NCI-H1417 (cell line): ENCODE measurements at places on chromosomes 7 and 10.
A peak's percentile ranks its signal among the peaks of the same experiment; 100 is the strongest.

DNA sequence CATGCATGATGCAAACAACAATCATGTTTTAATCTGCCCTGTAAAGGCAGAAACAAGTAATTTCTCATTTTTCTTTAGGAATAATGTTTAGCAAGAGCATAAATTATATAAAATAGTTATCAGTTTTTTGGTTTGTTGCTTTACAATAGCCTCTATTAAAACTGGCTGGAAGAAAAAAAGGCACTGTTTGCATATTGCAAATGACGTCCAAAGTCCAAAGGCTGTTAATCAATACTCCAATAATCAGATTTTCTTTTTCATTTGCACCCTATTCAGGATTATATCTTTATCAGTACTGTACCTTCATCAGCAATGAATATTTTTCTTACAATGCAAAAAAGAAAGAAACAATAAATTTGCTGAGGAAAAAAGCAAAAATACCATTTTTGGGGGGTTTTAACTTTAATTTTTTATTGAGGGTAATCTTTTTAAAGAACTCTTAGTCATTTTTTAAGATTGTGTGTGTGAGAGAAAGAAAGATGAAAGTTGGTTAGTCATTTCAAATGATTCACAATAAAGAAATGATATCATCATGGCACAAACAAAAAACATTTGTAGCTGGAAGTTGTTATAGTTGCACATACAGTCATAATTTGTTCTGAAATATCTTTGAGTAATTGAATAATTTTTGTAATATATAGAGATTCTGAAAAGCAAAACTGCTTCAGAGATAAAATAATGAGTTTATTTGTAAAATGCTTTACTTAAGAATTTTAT is 44.4 kb upstream of the AKR1C2 start:
- DNase-seq = no peak

DNA sequence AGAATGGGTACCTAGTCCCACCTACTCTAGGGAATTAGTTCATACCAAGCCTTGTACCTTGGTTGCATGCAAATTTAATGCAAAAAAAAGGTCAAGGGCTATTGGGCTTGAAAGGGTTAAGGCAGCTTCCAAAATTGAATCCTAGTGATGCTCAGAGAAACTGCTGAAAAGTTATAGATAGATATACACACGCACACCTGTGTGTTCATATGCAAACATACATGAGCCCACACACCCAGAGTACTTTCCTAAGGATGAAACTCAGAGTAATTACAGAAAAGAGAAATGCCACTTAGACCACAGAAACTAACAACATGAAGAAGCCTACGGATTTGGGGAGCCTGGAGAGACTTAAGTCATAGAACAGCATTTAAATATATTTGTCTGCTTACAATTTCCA is 1.5 kb downstream of the SLC25A13 start:
- DNase-seq = peak; percentile 62

GRCh38 chr7:5455175-5455574 is 31.5 kb upstream of the TNRC18 start:
- DNase-seq = no peak

GRCh38 chr7:54719974-54720373 is 39.0 kb downstream of the SEC61G start:
- DNase-seq = no peak

DNA sequence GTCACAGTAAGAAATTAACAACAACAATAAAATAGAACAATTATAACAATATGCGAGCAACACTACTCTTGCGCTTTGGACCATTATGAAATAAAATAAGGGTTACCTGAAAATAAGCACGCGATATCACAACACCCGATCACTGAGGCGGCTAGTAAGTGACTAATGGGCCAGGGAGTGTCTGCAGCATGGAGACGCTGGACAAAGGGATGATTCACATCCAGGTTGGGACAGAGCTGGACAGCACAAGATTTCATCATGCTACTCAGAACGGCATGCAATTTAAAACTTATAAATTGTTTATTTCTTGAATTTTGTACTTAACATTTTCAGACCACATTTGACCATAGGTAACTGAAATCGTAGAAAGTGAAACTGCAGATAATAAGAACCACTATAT is 15.6 kb downstream of the HIBADH start:
- no peak for DNase-seq

- peak; percentile 8 for DNase-seq
Observed at GRCh38 chr7:99314504-99314903, 11.2 kb upstream of the ARPC1A start.

GRCh38 chr10:117345143-117345542 is 30.1 kb downstream of the PDZD8 start:
- DNase-seq = peak; percentile 5

GRCh38 chr10:117673230-117674010 is 130.9 kb downstream of the EMX2 start:
- no peak for DNase-seq

GRCh38 chr10:126476246-126476645 is 88.0 kb upstream of the ADAM12 start:
- DNase-seq = no peak

- DNase-seq = no peak
Observed at GRCh38 chr10:110992006-110992800, 72.8 kb downstream of the SHOC2 start.

- DNase-seq = no peak
Observed at GRCh38 chr7:83117466-83117865, 45.2 kb downstream of the PCLO start.

DNA sequence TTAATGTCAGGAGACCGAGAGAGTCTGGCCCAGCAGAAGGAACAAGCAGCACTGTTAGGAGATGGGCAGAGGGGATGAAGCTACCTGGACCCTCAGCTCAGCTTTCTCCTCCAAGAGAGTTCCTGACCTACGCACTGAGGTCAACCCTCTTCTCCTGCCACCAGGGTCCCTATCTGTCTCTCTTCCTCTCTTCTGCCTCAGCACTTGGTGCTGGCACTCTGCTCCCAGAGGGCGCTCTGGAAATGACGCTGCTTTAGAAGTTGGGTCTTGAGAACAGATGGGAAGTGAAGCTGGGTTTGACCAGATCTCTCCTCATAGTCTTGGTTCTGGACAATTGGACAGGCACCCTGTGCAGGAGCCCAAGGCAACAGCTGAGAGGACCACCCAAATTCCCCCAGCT is 216.0 kb upstream of the AGK start:
- no peak for DNase-seq

DNA sequence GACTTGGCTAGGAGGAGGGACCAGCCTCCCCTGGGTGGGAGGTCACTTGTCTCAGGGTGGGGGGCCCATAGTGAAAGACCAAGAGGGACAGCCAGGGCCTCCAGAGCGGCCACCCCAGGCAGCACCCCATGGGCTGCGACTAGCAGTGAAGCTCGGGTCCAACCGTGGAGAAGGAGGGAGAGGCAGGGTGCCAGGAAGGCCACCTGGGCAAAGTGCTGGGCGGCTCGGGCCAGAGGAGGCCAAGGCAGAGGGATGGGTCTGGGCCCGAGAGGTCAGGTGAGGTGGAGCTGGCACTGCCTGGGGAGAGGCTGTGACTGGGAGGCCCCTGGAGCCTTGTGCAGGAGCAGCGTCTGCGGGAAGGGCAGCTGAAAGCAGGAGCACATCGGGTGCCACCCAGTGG is 41.8 kb downstream of the CLRN3 start:
- DNase-seq = no peak

DNA sequence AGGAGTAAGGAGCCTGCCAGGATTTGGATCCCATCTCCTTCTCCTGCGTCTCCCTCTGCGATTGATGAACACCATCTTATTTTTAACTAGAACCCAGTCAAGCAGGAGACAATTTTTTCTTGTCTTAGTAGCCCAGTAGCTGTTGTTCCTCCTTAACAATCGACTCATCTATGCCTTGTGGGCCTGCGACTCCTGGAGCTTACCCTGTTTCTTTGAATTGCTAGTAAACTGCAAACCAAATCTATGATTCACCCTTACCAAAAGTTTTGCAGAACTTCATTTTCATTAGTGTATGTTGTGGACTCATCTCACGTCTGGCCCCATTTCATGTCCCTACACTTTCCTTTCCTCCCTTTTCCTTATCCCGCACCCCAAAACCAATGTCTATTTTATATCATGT is 37.7 kb downstream of the TRIL start:
- no peak for DNase-seq

DNA sequence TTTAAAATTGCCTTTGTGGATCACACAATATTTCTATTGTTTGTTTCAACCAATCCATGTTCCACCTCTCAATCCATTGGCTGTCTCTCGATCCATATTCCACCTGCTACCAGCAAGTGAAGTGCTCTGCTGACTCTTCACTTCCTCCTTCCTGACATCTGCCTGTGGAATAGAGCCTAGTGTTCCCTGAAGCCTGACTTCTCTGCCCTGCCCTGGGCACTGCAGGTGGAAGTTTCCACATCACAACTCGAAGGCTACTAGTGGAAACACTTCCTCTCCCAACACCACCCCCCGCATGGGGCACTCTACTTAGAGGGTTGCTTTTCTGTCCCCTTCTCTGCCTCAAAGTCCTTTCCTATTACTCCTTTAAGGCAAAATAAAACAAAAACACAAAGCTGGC is 563.8 kb upstream of the IGFBP3 start:
- DNase-seq = no peak

- no peak for DNase-seq
Observed at GRCh38 chr10:97456686-97457065, 10.7 kb downstream of the ZDHHC16 start.

DNA sequence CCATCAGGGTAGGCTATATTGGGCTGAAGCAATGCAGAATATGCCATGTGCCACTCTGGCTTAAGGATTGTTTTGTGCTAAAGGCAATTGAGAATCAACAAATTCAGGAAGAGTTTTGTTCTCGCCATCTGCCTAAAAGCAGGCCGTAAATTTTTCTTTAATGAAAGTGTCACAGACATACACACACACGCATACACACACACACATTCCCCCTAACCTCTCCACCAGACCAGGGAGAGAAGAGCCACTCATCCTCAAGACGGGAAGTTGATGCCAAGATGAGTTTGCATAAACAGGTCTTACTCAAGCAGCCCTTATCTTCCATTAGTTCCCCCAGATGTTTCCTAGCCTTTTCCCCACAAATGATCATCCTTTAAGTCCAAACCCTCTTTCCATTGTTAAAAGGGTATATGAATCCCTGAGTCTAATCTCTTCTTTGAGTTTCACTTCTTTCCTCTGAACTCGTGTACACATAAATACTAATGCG is 59.6 kb upstream of the TRIM24 start:
- DNase-seq = no peak

DNA sequence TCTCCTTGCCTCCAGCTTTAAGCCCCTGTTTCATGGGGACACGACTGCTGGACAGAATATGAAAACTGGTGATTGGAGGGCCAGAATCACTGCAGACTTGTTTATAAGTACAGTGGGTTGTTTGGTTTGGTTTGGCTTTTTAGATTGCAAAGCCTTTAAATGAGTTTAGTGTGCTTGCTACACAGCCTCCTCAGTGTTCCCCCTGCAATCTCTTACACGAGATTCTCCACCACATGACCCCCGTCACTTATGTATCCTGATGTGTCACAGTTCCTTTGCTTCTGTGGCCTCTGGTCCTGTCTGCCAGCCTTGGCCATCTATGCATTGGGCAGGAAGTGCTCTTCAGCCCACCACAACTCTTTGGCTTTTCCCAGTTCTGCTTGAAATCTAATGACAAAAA is 103.7 kb upstream of the ANKRD1 start:
- DNase-seq = no peak

- no peak for DNase-seq
Observed at GRCh38 chr7:44095781-44096180, 8.4 kb upstream of the AEBP1 start.

- no peak for DNase-seq
Observed at GRCh38 chr10:106181501-106181900, 983.0 kb downstream of the SORCS1 start.

- DNase-seq = no peak
Observed at GRCh38 chr7:142880876-142881505, 4.6 kb downstream of the TRPV6 start.

- DNase-seq = no peak
Observed at GRCh38 chr7:30019960-30020359, 6.5 kb downstream of the FKBP14 start.

- peak; percentile 54 for DNase-seq
Observed at GRCh38 chr7:95929710-95930280, 157.4 kb downstream of the DYNC1I1 start.

DNA sequence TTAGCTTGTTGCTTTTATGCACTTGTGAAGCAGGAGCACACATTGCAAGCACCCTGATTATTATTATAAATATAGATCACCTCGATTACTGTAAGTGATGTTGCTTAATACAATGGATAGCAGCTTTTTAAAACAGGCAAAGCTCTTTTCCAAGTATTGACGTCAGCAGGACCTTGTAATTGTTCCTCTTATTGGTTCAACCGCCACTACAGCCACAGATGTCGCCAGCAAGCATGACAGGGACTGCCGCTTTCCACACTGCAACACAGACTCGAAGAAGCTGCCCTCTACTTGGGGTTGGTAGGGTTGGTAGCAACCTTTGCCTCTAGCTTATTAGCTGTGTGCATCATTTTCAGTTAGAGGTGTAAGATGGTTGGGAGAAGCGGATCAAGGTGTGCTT is 167.6 kb downstream of the ZNF365 start:
- DNase-seq = no peak
